Stimulated activated CD8-positive, alpha-beta memory T cell treated with anti-CD3 and anti-CD28 coated beads, Interleukin-12 subunit alpha, Interleukin-12 subunit beta, amount 100 ng/mL, for 4 hours (primary cell): ENCODE measurements at places on chromosomes 2 and 18.

- DNase-seq: no peak
Observed at GRCh38 chr2:39649511-39649910, 16.2 kb upstream of the TMEM178A start.

GRCh38 chr2:43194121-43194869 lies 32.1 kb downstream of the ZFP36L2 start:
- DNase-seq: no peak

- DNase-seq: no peak
Observed at GRCh38 chr2:98463081-98463481, 18.4 kb downstream of the INPP4A start.

DNA sequence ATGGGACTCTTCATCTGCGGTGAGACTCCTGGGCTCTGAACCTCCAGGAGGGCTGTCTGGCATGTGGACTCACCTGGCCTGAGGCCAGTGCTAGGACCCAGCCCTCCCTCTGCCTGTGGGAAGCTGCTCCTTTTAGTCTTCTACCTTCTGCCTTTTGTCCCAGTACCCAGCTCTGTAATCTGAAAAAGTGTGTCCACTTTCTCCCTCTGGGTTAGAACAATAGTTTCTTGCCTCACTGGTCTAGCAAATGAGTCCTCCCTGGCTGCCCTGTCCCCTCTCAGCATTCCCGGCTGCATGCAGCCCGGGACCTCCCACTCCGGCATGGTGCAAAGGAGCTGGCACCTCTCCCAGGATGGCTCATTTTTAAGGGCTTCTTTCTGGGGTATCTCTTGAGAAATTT lies 25.9 kb downstream of the GKN2 start:
- no peak for DNase-seq

GRCh38 chr2:19360266-19360965 lies 2.0 kb upstream of the OSR1 start:
- DNase-seq: no peak

- no peak for DNase-seq
Observed at GRCh38 chr2:62150597-62151305, 45.2 kb upstream of the B3GNT2 start.

GRCh38 chr2:233075966-233076339 lies 15.8 kb downstream of the INPP5D start:
- no peak for DNase-seq

- no peak for DNase-seq
Observed at GRCh38 chr2:156562124-156562523, 125.9 kb downstream of the GPD2 start.

GRCh38 chr2:99867770-99868169 lies 274.6 kb downstream of the AFF3 start:
- DNase-seq: no peak

GRCh38 chr2:60536746-60537145 lies 16.7 kb downstream of the BCL11A start:
- no peak for DNase-seq

- DNase-seq: no peak
Observed at GRCh38 chr18:75365837-75366236, 61.7 kb downstream of the SMIM21 start.

- no peak for DNase-seq
Observed at GRCh38 chr18:30358555-30358954, 684.0 kb downstream of the DSC3 start.

DNA sequence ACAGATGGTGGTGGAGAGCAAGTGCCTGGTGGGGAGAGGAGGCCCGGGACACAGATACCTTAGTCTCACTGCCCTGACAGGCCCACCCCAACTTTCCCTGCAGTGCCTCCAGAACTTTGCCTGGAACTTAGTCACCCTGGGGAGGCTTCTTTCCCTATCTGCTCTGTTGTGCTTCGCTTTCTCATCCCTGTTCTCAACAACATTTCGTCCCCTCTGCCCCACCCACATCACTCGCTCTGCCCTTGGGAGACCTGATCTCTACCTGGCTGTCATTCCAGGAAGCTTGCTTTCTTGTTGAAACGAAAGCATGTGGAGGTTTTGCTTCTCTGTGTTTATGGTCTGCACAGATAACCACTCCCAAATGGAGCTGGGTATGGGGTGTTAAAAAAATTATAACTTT lies 93.8 kb downstream of the PRKCE start:
- no peak for DNase-seq

DNA sequence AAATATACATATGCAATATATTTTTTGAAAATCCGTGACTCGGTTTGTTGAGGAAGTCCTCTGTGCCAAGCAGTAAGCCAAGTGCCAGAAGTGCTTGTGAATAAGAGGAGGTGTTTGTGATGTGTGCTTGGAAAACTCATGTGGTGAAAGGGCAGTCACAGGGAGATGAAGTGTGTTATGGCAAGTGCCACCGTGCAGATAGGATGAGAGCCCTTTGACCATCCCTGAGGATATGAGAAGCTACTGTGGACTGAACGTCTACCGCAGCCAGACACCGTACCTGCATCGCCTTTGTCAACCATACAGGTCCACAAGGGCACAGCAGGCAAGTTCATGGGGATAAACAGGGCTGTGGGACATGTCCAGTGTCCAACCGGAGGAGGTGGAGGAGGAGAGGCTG lies 288.9 kb upstream of the MYT1L start:
- DNase-seq: no peak

DNA sequence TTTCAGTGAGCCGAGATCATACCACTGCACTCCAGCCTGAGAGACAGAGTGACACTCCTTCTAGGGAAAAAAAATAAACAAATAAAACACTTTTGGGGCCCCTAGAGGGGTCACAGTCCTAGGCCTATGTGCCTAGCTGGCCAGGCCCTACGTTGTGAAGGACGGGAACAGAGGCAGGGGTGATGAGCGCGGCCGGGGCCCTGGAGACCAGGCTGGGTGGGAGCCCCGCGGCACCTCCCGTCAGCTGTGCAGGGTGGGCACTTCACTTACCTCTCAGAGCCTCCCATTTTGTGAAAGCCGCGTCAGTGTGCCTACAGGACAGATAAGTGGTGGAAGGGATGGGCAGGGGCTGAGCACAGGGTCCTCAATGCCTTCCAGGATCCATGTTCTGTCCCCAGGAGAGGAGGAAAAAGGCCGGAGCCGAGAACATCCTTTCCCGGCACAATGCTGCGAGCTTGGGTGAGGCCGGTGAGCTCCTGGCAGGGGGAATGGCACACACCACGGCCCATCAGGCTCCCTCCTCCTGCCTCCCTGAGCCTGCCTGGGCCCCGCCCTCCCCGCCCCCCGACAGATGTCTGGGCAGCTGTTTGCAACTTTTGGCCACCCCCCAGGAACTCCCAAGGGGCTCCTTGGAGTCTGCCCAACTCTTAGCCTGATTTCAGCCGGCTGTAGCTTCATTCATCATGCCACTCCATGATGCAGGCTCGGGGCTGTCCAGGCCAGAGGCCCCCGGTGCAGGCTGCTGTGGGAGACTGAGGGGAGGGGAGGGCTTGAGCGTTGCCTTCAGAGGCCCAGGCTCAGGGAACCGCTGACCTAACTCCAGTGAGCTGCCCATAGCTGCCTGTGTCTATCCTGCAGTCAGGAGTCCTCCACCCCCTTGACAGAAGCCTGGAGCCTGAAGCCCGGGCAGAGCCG lies 196.5 kb downstream of the TFCP2L1 start:
- no peak for DNase-seq
